ENCODE measurements at places on chromosomes 3 and 15.

GRCh38 chr3:143480344-143480743 is 360.8 kb downstream of the CHST2 start:
- DNase-seq, result no peak

DNA sequence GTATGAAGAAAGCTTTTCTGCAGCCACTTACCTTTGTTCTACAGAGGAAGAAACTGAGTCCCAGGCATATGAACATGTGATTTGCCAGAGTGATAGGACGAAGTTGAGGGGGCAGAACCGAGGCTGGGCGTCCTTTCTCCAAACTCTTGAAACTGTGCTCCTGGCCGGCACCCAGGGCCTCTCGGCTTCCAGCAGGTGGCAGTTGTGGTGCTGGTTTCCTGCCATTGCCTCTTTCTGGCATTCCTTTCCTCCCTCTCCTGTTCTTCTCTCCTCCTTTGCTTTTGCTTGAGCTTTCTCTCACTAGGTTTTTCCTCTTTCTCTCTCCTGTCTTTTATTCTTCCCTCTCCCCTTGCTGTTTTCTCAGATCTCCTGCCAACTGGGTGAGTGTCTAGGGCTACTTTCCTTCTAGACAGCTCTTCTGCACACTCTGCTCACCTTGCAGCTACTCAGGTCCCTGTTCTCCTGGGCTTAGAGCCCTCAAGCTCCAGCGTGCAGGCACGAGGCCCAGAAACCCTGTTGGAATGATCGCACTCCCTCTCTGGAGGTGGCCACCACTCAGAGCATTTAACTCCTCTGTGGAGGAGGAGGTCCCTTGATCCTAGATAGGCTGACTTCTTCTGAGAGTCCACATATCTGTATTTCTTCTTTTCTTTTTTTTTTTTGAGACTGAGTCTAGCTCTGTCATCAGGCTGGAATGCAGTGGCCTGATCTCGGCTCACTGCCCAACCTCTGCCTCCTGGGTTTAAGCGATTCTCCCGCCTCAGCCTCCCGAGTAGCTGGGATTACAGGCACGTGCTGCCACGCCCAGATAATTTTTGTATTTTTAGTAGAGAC is 26.2 kb downstream of the TRAK1 start:
- DNase-seq, result no peak

DNA sequence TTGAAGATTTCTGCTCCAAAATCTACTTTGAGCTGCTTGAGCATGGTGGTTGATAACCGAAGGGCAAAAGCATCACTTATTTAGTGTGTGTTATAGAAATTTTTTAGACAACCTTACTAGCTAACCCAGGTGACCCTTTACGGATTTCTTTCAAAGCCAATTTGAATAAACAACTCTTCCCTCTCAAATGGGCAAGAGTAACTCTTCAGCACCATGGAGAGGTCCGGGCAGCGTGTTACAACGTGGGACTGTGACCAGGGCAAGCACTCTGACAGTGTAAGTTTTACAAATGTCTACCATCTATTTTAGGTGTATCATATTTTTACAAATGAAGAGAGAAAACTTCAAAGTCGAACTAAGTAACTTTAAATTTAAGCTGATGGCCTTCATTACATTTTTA is 471.8 kb downstream of the MFSD1 start:
- DNase-seq, result no peak

GRCh38 chr15:61157933-61158332 is 71.2 kb downstream of the RORA start:
- DNase-seq, result no peak

DNA sequence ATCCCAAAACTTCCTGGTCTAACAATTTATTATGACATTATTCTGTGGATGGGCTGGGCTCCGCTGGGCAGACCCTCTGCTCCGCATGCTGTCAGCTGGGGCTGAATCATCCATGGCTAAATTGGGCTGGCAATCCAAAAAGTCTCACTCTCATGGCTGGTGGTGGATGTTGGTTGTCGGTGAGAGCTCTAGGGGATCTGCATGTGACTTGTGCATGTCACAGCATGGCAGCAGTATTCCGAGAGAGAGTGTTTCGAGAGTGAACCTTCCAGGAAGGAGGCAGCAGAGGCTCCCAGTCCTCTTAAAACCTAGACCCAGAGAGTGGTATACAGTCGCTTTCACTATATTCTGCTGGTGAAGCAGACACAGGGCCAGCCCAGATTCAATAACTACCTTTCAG is 9.9 kb downstream of the RARB start:
- no peak for DNase-seq

DNA sequence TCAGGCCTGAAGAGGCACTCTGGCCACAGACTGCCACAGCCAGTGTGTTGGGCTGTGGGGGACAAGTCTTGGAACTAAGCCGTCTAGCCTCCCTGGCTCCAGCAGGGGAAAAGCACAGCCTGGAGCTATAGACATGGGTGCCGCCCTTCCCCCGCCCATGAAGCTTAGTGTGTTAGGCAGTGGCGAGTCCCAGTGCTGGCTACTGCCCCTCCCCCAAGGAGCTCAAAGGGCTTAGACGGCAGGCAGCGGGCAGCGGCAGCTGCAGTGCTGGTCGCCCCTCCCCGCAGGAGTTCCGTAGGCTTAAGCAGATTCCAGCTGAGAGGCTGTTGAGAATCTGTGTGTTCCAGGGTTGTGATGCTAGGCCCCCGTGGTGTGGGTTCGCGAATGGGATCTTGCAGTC is 135.8 kb upstream of the RORA start:
- no peak for DNase-seq

GRCh38 chr3:108804966-108805365 is 17.6 kb upstream of the TRAT1 start:
- no peak for DNase-seq

DNA sequence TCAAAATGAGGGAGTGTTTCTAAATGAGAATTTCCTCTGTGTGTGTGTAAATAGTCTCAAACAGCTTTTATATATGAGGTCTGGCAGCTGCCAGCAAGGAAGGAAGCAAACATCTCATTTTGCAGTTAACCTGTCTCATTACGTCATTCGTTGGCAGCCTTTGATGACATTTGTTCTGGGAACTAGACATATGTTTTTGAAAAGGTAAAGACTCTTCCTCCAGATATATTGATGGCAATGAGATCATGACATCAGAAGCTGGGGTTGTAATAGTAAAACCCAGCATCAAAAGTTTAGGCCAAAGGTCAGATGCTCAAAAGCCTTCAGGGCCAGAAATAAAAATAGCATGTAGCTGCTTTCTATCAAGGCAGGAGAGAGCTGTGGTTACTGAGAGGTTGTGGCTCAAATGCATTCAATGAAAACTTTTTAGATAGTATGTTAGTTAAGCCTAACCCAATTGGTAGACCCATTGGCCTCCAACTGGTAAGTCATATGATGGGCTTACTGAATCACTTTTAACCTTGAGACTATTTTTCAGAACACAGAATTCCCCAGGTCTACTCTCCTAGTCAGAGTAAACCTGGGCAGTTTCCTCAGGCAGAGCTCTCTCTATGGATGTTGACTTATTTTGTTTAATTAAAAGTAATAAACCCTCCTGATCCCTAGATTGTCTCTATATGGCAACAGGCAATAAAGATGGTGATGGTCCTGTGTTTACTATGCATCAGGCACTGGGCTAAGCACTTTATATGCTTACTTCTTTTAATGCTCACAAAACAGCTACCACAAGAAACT is 386.5 kb upstream of the CFAP20DC start:
- no peak for DNase-seq

GRCh38 chr3:99607151-99607550 is 31.2 kb upstream of the COL8A1 start:
- no peak for DNase-seq

- DNase-seq, result no peak
Observed at GRCh38 chr3:150351398-150351797, 56.7 kb upstream of the TSC22D2 start.

GRCh38 chr3:9088441-9089353 is 125.4 kb upstream of the RAD18 start:
- no peak for DNase-seq

DNA sequence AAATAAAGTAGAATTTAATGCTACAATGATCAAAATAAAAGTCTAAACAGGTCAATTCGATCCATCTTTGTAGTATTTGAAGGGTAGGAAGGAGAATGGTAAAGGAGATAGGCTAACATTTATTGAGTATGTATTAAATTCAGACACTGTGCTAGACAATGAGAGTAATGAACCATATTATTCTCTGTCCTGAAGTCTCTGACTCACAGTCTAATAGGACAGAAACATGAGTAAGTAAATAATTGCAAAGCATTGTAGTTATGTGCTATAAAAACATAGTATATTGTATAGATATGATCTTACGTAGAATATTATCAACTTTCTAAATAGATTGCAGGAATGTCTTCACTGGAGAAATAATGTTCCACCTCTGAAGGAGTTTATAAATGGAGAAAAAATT is 64.5 kb downstream of the MDFIC2 start:
- no peak for DNase-seq

DNA sequence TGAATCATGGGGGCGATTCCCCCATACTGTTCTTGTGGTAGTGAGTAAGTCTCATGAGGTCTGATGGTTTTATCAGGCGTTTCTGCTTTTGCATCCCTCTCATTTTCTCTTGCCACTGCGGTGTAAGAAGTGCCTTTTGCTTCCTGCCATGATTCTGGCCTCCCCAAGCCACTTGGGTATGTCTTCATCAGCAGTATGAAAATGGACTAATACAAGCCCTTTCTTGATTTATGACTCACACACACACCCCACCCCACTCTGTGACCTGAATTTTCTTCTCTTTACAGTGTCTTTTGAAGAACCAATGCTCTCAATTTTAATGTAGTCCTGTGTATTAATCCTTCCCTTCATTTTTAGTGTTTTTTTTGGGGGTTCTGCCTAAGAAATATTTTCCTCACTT is 244.8 kb downstream of the PLCL2 start:
- no peak for DNase-seq

DNA sequence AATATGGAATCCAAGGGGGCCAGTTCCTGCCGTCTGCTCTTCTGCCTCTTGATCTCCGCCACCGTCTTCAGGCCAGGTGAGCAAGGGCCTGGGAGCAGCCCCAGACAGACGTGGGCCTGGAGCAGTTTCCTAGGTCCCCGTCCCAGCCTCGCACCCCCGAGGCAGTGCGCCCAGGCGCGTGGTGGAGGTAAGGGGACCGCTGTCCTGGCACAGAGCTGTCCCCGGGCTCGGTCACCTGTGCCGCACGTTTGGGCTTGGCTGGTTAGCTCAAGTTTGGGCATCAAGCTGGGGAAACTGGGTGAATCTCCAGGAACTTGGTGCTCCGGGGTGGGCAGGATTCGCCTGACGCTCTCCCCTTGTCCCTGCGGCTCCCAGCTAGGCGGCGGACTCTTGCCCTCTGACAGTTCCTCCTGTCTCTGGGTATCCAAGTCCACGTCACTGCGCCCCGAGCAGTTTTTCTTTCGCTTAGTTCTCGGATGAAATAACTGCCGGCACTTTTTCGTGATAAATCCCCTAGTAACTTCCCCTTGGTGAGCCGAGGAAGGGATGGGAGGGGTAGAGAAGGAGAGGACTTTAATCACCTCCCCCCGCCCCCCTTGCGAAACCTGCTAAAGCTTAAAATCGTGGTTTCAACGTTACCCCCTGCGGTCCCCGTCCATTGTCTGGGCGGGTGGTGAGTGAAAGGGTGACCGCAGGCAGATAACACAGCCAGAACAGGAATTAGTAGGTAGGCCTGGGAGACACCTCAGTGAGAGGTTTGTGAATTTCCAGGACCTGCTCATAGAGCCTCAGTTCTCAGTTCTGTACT is 901 bp downstream of the ALCAM start:
- DNase-seq, result peak; percentile 85

DNA sequence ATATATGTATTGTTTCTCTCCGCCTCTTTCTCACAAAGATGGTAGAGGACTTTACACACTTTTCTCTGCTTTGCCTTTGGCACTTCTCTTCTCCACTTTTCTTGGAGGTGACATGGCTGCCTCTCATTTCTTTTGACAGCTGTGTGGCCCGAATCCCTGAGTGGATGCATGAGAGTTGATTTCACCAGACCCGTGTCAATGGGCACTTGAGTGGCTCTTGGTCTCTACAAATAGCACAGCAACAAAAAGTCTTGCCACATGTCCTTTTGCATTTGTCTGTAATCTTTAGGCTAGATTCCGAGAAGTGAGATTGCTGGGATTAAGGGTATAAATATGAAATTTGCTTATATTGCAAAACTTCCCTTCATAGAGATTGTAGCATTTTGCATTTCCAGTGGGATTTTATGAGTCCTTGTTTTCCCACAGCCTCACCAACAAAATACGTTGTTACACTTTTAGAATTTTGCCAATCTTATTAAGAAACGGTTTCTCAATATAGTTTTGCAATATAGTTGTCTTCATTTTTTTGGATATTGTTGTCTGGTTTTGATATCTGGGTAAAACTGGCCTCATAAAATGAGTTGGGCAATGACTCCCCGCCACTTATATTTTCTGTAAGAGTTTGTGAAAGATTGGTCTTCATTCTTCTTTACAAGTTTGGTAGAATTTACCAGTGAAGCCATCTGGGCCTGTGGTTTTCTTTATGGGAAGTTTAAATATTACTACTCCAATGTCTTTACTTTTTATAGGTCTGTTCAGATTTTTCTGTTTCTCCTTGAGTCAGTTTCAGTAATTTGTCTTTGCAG is 5.2 kb upstream of the TRPM1 start:
- no peak for DNase-seq

DNA sequence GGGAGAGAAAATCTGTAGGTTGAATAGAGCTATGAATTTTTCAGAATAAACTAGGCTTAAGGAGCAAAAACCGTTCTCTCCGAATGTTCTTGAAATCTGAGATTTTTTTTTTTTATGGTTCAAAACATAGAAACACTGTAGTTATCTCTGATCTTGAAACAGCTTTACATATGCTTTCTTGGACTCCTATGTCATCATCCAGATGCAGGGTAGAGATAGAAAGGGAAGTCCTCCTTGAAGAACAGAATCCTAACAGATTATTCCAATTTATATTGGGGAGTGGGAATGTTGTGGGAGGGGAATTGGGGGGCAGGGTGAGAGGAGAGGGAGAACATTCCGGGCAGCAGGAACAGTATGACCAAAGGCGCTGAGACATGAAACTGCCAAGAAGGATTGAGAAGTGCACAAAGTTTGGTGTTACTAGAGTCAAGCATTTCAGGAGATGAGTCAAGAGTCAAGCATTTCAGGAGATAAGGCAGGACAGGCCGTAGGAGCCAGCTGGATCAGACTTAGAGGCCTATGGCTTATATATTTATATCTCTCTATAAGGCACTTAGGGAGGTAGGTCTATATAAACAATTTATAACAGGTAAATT is 21.9 kb upstream of the ST3GAL6 start:
- no peak for DNase-seq

DNA sequence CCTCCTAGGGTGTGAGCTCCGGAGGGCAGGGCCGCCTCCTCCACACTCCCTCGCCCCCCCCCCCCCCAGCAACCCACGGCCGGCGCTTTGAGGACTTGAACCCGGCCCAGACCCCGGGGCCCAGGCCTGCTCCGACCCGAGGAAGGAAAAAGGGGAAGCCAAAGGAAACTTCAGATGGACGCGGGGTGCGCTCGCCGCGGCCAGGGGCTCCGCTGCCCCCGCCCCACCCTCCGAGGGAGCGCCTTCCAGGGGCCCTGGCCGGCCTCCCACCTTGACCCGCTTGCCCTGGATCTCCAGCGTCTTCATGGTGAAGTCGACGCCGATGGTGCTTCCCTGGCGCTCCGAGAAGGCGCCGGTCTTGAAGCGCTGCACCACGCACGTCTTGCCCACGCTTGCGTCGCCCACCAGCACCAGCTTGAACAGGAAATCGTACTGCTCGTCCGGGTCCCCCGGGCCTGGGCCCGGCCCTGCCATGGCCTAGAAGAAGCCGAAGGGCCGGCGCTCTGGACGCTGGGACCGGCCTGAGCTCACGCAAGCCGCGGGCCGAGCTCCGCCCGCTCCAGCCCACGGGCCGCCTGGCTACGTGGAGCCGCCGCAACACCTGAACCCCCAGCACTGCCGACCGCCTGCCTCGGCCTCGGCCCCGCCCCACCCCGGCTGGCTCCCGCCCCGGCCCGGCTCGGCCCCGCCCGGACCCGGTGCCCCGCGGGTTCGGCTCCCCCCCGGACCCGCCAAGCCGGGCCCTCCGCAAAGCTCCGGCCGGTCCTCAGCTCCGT is 400 bp downstream of the RAB43 start:
- DNase-seq, result peak; percentile 35

All from stimulated activated effector memory CD8-positive, alpha-beta T cell treated with anti-CD3 and anti-CD28 coated beads, Interleukin-12 subunit alpha, Interleukin-12 subunit beta, amount 100 ng/mL, for 72 hours (primary cell).